Hematopoietic multipotent progenitor cell treated with erythropoietin and hydrocortisone succinate and interleukin-3 and kit ligand, for 8 days (in vitro differentiated cells): ENCODE measurements at places on chromosomes 5 and 9.

DNA sequence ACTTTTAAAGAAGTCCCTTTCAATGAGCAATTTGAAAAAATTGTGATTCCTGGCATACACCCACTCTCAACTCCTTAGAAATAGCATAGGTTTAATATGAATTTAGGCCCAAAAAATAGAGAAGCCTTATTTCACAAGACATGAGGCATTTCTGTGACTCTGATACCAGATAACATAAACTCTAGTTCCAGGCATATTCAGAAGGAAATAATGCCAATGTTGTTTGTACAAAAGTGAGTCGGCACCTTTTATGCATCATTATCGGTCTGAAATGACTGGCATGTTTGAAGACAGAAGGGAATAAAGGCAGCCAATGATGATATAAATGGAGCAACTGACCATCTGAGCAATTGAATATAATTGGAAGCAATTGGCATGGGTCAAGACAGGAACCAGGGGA, 19.4 kb upstream of the RECK start:
- no peak for DNase-seq

GRCh38 chr5:151740336-151740942, 18.0 kb downstream of the ATOX1 start:
- peak; percentile 62 for DNase-seq

DNA sequence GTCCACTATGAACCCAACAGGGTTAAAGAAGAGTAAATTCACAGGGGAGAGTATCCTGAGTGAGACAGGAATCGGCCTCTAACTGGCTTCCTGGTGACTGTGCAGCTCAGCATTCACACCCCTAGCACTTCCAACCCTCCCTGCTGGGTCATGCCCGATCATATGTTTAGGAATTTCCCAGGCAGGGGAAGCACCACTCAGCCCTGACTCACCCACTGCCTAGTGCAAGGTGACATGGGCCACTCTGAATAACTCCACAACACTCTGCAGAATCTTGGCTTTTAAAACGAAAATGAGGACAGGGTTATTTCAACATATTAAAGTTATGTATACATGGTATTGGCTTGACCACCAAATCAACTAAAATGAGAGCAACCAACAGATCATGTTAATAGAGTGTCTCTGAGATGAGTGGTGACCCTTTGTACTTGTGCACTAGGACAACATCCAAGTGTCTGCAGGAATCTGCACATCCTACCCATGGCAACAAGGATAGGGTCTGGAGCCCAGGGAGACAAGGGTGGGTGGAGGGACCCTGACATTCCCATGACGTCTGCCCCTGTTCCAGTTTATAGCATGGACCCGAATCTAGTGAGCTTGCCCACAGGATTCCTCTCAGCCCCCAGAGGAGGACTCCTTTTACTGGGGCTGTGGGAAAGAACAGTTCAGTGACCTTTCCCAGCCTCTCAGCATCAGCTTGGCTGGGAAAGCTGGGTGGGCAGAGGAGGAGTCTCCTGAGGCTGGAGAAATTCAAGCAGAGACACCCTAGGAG, 485.8 kb downstream of the SEMA5A start:
- DNase-seq: no peak

DNA sequence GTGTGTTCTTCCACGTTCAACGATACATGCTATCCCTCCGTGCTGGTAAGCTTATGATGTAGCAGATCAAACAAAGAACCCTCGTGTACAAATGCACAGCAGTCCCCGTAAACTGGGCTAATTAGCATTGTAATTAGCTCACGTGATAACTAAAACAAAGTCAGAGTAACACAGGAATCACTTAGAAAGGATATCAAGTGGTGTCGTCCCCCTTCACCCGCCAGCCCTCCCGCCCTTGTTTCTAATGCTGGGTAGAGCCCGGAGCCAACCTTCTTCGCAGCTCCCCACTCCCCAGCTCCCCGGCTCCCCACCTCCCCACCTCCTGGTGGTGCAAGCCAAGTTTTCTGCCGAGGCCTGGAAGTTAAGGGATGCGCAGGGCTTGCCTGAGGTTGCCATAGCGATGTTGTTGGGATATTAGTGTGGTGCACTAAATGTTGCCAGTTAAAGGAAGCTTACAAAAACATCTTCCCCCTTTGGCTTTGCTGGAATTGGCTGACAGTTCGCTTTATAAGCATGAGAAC, 357.9 kb upstream of the CCNH start:
- DNase-seq: no peak

- DNase-seq: no peak
Measured at GRCh38 chr9:18985464-18985951, 47.5 kb downstream of the SAXO1 start.

DNA sequence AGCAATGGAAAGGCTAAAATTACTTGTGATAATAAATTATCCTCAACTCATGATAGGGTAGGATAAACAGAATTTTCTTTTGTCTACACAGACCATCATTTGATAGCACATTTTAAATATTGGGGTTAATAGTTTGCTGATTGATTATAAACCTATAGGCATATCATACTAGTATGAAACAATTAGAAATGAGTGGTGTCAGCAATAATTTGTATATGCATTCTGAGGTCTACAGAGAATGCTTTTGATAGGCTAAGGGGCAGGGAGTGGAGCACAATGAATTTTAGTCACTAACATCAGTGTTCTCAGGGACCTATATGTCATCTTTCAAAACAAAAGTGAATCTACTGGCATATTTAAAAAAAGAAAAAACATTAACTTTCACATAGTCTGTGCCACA, 27.8 kb upstream of the NADK2 start:
- no peak for DNase-seq

DNA sequence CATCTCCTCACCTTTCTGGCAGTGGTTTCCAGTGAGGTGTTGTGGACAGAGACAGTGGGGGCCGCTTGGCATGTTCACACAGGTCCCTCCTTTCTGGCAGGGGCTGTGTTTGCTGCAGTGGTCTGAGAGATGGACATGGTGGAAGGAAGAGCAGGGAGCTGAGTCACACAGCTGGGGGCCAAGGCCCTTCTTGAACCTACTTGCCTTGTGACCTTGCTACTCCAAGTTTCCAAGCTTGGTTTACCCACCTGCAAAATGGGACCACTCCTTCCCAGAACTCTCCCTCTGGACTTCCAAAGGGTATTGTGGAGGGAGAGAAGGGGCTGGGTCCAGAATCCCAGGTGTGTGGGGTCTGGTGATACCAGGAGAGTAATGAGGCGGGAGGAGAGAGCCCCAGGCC, 4.1 kb downstream of the F12 start:
- no peak for DNase-seq

GRCh38 chr5:128085413-128085812, 1.8 kb downstream of the SLC12A2 start:
- no peak for DNase-seq

GRCh38 chr9:36158917-36159316, 10.3 kb upstream of the CCIN start:
- DNase-seq: no peak

- peak; percentile 47 for DNase-seq
Measured at GRCh38 chr5:54309276-54309675, 1.1 kb downstream of the ARL15 start.

- DNase-seq: peak; percentile 18
Measured at GRCh38 chr5:61768692-61769281, 436.7 kb downstream of the ZSWIM6 start.

- DNase-seq: no peak
Measured at GRCh38 chr9:137816531-137817235, 60.9 kb upstream of the CACNA1B start.

- DNase-seq: no peak
Measured at GRCh38 chr5:151700296-151700695, 13.6 kb upstream of the SPARC start.

DNA sequence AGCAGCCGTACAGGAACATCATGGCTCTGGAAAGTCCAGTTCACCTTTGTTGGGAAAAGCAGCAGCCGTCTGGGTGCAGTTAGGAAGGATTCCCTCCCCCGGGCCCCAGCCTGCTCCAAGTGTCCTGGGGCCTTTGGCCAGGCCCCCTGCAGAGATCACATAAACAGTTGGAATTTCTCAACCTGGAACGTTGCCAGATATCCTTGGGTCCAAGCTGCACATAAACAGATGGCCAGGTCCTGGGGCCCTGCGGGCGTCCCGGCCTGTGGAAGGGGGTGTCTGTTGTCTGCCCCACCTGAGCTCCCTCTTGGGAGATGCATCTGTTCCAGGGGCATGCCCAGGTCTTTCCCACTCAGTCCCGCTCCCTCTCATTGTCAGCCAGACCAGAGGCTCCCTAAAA, 92.7 kb downstream of the COL5A1 start:
- no peak for DNase-seq

DNA sequence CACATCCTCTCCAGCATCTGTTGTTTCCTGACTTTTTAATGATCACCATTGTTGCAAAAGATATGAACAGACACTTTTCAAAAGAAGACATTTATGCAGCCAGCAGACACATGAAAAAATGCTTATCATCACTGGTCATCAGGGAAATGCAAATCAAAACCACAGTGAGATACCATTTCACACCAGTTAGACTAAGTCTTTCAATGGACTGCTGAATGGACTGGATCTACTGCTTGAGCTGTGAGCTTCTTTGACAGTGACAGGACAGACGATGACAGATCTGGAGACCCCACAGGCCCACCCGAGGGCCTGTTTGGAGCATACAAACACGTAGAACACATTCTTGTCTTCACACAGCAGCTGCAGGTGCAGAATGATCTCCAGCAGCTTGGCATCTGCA, 266.1 kb upstream of the RIOK2 start:
- no peak for DNase-seq

DNA sequence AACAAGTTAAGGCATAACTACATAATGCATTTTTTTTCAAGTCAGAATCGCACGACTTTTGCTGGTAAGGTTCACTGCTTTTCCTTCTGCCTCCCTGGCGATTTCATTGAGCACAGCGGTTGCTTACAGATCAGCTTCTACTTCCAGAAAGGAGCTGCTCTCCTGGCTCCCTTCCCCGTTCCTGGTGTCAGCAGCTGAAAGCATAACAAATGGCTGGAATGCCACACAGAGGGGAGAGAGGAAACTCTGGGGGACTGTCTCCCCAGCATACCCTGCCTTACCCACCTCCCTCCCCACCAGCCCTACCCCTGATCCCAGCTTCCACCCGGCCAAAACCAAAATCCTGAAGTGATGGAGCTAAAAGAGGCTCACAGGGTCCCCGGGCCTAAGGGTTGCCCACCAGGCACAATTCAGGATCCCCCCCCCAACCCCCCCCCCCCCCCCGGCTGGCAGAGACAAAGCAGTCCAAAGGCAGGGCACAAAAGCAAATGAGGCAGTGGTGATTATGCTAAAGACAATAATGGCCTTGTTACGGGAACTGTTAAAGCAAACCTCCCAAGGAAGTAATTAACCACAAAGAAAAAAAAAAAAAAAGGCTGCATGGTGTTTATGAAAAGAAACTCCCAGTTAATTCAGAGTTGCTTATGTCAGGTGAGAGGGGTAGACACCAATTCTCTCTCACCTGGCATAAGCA, 126.1 kb upstream of the WWC1 start:
- DNase-seq: no peak

DNA sequence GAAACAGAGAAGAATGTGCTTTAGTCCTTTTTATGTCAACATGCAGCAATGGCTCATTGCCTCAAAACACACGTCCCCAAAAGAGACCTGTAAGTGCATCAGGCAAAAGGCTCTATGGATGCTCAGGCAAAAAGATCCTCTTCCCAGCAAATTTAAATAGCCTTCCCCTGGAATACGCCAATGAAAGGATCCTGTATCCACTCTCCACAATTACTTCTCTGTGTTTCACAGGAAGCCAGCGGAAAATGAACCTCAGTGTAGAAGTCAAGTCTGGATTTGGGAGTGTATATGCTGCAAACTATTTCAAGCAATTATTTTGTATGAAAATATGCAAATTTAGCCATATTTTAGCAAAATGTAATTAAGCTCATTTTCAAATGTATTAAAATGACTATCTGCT, 217.9 kb downstream of the EPB41L4A start:
- DNase-seq: no peak

DNA sequence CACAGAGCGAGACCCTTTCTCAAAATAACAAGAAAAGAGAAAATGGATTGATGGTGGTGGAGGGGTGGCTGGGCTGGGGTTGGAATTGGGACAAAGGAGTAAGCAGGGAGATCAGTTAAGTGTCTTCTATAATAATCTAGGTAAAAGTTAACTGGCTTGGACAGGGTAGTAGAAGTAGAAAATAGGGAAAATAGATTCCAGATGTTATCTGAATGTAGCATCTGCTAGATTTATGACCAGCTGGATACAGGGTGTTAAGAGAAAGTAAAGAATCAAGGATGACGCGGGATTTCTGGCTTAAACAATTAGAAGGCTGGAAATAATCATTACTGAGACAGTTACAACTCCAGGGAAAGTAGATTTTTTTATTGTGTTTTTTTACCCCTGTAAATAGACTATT, 13.0 kb downstream of the PPP6C start:
- DNase-seq: no peak

DNA sequence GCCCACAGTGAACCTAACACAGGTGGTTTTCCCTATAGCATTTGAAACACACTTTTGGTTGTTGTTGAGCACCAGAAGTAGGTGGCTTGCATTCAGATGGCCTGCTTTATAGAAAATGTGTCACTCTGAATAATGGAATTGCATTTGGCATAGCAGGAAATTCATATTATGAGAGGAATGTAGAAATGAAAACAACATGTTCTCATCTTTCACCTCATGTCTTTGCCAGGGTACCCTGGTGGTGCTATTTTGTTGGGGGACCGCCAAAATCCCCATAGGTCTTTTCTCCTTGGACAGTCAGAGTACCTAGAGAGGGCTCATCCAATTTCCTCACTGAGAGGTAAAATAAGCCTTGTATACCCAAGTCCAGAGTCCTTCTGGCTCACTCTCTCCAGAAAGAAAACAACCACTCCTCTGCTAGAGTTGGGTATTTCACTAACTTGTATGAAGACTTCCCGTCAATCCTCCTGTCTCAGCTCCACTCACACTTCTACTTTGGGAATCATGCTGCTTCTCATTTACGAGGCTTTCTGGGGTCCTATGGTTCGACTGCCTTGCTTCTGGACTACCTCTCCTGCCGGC, 67.4 kb downstream of the MRPS27 start:
- no peak for DNase-seq

- peak; percentile 73 for DNase-seq
Measured at GRCh38 chr5:62340392-62340791, 34.4 kb downstream of the KIF2A start.

- no peak for DNase-seq
Measured at GRCh38 chr9:135580664-135581380, 19.3 kb downstream of the PAEP start.

- no peak for DNase-seq
Measured at GRCh38 chr9:121559183-121559582, 59.5 kb upstream of the GGTA1 start.

GRCh38 chr9:16524078-16524477, 346.4 kb downstream of the BNC2 start:
- no peak for DNase-seq

DNA sequence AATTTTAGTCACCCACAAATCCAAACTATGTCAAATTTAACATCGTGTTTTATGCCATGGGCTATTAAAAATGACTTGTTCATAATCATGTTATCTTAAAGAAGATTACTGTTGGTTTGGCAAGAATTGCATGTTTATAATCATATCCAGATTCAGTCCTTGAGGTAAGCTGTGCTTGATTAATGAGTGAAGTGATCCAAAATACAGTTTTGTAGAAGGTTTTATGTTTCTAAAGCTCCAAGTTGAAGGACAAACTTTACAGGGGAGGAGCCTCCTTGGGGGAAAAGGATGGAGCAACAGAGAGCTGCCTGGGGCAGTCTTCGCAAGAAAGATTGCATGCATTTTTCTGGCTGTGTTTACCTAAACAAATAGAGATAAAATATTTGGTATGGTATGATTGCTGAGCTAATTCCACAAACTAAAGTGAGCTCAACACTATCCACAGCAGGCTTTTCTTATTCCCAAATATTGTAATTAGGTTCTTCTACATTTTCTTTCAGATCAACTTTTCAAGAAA, 189.5 kb upstream of the TYRP1 start:
- no peak for DNase-seq
